ENCODE measurements at places on chromosomes 5 and 9.
A peak's percentile ranks its signal among the peaks of the same experiment; 100 is the strongest.

DNA sequence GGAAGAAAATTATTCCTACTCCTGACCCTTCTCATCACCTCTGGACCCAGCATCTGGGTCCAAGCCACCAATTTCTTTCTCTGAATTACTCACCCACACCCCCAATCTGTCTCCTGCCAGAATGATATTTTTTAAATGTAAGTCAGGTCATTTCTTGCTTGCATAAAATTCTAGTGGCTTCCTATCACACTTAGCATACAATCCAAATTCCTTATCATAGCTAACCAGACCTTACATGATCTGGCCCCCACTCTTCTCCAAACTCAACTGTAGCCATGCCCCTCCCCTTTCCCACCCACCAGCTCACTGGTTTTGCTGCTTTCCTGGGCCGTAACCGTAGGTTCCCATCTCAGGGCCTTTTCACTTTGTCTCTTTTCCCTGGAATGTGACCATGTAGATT is 15.2 kb downstream of the HTR4 start:
- no peak for DNase-seq

GRCh38 chr9:95143591-95144561 is 173.6 kb downstream of the FANCC start:
- DNase-seq = peak; percentile 66

DNA sequence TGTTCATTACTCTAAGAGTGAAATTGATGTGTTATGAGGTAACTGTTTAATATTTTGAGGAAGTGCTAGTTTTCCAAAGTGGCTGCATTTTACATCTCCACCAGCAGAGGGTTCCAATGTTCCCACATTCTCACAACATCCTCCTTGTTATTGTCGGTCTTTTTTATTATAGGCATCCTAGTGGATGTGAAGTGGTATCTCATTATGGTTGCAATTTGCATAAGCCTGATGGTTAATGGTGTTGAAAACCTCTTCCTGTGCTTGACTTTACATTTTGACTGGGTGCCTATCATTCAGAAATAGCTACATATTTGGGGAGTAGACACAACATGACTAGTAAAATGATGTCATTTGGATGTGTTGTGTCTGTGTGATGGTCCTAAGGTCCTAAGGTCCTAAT is 143.6 kb downstream of the MRPS30 start:
- DNase-seq = peak; percentile 30

DNA sequence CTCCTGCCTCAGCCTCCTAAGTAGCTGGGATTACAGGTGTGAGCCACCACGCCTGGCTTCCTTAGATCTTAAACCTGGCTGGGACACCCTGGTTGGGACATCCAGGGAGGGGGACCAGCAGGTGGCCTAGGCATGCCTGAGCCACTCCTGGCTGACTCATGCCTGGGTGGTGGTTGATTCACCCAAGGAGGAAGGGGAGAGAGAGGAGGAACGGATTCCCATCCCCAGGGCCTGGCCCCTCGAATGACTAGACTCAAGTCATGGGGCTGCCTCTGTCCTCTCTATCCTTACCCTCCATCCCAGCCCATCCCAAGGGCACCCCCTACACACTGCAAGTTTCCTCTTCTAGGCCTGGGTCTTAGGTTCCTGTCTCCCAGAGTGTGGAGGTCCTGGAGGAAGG is 12.7 kb downstream of the EEIG1 start:
- DNase-seq = peak; percentile 83

GRCh38 chr5:91188755-91189154 is 194.4 kb downstream of the ARRDC3 start:
- no peak for DNase-seq

DNA sequence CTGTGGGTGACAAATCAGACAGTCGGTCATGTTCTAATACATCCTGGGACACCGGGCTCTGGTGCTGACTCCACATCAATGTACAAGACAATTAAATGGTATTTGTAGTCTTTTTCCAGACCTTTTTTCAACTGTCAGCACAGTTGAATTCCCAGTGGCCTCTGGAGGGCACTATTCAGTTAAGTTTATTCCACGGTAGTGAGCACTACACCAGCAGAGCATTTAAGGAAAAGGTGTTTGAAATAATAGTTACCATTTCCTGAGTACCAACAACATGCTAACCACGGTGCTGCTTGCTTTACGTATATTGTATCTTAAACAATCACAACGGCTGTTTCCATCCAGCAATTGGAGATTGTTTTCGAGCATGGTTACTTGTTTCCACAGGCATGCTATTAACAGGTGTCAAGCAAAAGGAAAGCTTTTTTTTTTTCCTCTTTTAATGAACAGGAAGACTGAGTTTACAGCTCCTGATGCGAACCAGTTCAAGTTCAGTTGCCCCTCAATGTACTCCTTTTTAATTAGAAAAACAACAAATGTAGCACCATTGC is 186.7 kb downstream of the PDZD2 start:
- peak; percentile 62 for DNase-seq

DNA sequence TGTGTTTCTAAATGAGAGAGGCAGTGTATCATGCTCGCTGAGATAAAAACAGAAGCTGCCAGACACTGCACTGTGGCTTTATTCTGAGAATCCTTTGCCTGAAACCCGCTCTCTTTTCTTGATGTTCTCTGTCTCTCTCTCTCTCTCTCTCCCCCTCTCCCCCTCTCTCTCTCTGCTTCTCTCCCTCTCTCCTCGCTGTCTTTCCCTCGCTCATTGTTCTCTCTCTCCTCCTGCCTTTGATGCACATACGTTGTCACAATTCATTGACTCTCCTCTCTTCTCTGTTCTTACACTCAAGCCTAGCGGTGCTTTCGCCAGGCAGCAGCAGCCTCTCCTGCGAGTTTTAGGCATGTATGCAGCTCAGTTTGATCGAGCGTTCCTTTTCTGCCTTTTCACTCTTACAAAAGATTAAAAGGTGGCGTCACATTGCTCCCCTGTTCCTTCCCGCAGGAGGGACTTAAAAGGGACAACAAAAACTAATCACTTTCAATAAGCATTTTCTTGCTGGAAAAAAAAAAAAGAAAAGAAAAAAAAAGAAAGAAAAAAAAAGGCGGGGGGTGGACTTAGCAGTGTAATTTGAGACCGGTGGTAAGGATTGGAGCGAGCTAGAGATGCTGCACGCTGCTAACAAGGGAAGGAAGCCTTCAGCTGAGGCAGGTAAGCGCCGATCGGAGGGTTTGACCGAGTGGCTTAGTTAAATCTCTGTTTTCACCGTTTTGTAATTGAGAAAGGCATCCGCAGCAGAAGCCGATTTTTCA is 717.9 kb upstream of the WWC1 start:
- DNase-seq = peak; percentile 76

DNA sequence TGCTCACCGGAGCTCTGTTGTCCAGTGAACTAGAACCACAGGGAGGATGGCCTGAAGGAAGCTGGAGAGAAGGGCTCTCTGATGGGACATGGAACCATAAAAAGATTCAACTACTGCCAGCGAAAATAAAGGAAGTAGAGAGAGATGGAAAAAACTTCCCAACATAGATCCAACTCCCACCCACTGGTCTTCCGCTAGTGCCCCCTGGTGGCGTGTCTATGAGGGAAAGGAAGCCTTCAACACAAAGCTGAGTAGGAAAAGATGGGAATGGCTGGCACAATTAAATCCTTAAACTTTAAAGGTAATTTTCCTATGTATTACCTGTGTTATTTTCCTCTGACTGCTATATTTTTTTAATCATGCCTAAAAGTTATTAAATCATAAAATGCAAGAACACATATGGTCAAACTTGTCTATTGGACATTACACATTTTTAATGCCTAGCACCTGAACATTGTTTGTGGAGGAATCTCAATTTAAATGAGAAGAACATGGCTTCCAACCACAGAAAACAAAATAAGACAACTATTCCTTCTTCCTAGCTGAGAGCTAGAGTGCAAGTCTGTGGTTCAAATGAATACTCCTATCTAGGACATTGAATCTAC is 51.5 kb downstream of the CEP120 start:
- DNase-seq = peak; percentile 42

DNA sequence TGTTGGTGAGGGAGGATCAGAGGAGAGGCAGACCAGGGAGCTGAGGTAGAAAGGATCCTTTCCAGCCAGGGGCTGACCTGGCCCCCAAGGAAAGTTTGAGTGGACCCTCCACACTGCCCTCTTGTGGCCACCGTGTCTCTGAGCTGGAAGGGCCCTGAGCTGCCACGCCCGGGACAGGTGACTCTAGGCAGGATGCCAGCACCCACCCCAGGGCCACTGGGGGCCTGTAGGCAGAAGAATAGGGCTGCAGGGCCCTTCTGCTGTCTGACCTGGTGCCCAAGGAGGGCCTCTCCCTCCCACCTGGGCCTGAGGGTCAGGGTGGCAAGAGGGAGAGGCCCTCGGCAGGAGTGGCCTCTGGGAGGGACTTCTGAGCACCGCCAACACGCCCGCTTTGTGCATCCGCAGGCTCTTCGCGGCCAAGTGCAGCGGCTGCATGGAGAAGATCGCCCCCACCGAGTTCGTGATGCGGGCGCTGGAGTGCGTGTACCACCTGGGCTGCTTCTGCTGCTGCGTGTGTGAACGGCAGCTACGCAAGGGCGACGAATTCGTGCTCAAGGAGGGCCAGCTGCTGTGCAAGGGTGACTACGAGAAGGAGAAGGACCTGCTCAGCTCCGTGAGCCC is 76.8 kb downstream of the LMX1B start:
- DNase-seq = no peak

DNA sequence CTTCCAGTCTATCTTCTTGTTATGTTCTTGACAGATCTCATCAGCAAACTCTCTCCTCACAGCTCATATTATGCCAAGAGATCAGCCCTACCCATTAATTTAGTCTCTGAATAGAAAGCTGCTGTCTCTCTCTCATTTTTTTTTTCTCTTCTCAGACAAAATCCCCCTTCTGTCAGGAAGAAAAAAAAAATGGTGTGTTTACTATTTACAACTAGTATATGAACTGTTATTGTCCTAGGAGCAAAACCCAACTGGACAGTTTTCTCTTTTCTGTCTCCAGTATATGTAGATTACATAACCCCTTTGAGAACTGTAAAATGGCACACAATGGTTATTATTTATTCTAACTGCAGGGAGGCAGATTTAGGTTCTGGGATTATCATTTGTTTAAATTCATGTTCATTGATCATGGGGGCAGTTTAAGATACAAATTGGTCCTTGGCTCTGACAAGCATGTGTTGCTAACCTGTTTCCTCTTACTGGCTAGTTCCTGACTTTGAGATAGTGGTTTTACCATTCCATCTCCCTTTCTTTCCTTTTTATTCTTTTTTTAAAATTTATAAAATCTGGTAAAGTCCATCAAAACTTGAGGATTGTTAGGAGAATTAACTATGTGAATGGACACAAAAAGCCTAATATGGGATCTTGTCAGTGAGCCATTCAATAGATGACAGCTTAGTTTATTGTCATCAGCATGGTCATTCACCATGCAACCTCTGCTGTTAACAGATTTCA is 210.0 kb upstream of the PAPPA start:
- no peak for DNase-seq

DNA sequence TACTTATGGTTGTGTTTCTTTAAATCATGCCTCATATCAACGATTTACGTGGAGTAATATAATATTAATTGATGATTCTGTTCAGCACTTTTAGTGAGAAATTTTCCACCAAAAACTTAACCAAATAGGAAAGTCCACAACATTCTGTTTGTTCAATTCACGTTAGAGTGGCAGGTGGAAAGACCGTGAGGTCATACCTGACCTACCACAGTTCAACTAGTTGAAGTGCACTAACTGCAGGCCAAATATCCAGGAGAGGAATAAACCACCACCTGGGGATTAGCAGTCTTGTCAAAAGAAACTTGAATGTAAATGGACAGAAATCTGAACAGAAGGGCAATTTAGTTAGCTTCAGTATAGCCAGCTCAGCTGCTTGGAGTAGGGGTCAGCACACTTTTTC is 577.7 kb downstream of the KIF4B start:
- DNase-seq = no peak

- no peak for DNase-seq
Observed at GRCh38 chr9:91820126-91820750, 129.8 kb downstream of the ROR2 start.

DNA sequence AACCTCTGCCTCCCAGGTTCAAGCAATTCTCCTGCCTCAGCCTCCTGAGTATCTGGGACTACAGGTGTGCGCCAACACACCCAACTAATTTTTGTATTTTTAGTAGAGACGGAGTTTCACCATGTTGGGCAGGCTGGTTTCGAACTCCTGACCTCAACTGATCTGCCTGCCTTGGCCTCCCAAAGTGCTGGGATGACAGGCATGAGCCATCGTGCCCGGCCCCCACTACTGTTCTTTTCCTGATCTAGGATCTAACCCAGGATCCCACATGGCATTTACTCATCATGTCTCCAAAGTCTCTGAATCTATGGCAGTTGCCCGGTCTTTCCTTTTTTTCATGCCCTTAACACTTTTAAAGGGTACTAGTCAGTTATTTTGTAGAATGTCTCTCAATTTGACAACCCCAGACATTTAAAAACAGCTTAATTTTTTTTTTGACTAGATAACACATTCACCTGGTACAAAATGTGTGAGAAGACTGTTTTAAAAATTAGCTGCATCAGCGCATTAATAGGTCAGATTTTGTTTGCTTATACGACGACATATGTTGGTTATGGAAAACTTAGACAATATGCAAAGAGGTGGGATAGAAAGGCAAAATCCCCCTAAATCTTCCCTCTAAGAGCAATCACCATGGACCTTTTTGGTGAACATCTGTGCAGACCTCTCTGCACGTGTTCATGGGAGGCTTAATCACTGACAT is 46.5 kb downstream of the STOM start:
- no peak for DNase-seq

DNA sequence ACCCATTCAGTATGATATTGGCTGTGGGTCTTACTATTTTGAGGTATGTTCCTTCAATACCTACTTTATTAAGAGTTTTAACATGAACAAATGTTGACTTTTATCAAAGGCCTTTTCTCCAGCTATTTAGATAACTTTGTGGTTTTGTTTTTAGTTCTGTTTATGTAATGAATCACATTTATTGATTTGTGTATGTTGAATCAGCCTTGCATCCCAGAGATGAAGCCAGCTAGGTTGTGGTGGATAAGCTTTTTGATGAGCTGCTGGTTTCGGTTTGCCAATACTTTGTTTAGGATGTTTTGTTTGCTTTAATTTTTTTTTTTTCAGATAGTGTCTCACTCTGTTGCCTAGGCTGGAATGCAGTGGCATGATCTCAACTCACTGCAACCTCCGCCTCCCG is 609.0 kb upstream of the COX7C start:
- no peak for DNase-seq

GRCh38 chr9:115444959-115445358 is 327.0 kb upstream of the TNC start:
- DNase-seq = peak; percentile 35

GRCh38 chr9:84136119-84136868 is 155.7 kb downstream of the RMI1 start:
- DNase-seq = peak; percentile 20

DNA sequence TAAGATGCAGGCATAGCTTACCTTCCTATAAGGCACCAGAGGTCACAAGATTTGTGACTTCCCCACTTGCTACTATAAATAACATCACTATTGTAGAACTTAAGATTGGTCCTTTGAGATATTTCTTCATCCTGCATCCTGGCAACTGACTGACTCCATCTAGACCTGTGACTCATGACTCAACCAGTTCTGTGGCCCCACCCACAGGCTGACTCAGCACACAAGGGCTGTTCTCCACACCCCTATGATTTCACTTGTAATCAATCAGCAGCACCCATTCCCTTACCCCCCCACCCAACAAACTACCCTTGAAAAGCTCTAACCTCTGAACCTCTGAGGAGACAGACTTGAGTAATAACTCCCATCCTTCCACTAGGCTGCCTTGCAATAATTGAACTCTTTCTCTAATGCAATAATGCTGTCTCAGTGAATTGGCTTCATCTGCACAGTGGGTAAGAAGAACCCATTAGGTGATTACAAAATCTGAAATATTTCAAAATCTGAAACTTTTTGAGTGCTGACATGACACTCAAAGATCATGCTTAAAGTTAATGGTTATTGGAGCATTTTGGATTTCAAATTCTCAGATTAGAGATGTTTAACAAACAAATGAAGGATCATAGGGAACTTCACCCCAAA is 296.7 kb downstream of the ARL15 start:
- peak; percentile 91 for DNase-seq

Measured in fibroblast of skin of right biceps (primary cell).